Effector memory CD4-positive, alpha-beta T cell (primary cell): ENCODE measurements at places on chromosomes 11 and 22.

GRCh38 chr22:27127911-27128310 lies 470.5 kb downstream of the MIAT start:
- DNase-seq, result no peak

DNA sequence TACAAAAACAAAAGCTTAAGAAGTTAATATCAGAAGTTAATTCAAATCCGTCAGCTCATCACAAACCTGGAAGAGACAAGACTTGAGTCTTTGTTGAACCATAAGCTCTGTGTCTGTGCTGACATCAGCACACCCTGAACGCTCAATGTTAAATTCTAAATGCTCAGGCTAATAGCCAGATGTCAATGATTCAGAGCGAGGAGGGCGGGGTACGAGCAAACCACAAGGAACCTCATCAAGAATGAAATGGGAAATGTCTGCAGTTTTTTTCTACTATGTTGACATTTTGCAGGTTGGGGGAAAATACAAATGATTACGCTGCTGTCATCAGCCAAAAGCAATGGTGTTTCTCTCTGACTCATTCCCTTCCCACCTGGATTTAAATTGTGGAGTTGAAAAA lies 1057.2 kb downstream of the NTM start:
- DNase-seq, result no peak

- no peak for DNase-seq
Measured at GRCh38 chr22:45335021-45335818, 25.5 kb downstream of the FAM118A start.

DNA sequence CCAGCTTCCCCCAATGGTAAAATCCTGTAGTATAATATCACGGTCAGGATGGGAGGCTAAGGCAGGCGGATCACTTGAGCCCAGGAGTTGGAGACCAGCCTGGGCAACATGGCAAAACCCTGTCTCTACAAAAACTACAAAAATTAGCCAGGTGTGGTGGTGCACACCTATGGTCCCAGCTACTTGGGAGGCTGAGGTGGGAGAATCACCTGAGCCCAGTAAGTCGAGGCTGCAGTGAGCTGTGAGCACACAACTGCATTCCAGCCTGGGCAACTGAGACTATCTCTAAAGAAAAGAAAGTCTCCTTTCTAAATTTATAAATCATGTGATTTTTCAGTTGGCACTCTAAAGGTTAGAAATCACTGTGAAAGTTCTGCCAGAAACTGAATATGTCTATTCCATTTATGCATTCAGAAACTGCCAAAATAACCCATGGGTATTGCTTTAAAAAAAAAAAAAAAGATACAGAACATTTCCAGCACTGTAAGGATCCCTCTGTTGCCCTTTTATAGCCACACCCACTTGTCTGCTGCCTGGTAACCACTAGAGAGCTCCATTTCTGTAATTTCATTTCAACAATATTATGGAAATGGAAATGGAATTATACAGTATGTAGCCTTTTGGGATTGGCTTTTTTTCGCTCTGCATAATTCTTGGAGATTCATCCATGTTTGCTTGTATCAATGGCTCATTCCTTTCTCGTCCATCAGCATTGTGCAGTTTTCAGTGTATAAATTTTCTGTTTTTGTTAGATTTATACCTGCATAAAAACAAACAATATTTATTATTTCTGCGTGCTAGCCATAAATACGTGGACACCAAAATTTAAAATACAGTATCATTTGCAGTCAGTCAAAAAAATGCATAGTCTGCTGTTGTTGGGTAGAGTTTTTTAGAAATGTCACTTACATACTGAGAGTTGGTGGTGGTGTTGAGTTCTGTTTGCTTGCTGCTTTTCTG lies 9.4 kb downstream of the CDC45 start:
- DNase-seq, result no peak

GRCh38 chr22:33747029-33747428 lies 173.2 kb downstream of the LARGE1 start:
- no peak for DNase-seq

DNA sequence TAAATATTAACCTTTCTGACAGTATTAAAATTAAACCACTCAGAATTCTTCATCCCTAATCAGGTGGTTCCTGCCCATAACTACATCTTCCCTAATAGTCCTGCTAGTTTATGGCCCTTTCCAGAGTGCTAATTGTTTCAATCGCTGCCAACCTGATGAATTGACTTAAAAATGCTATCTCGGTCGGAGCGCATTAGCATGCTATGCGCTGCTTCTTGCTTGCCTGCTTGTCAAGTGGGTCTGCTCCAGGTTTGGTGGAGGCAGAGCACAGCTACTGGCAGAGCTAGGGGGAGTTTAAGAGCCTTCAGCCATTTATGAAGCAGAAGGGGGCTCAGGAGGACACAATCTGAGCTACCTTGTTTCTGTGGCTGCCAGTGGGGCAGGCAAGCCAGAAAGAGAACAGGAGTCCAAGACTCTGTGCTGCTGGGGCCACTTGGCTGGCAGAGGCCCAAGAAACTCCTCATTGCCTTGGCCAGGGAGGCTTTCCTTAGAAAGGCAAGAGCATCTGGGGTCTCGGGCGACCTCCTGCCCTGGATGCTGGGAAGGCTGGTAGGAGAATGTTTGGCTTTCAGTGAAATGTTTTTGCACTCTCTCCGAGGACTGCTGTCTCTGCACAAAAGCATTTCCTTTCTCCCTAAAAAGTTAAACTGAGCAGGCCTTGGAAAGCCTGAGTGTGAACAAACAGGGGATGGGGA lies 62.1 kb upstream of the PHOX2A start:
- no peak for DNase-seq

DNA sequence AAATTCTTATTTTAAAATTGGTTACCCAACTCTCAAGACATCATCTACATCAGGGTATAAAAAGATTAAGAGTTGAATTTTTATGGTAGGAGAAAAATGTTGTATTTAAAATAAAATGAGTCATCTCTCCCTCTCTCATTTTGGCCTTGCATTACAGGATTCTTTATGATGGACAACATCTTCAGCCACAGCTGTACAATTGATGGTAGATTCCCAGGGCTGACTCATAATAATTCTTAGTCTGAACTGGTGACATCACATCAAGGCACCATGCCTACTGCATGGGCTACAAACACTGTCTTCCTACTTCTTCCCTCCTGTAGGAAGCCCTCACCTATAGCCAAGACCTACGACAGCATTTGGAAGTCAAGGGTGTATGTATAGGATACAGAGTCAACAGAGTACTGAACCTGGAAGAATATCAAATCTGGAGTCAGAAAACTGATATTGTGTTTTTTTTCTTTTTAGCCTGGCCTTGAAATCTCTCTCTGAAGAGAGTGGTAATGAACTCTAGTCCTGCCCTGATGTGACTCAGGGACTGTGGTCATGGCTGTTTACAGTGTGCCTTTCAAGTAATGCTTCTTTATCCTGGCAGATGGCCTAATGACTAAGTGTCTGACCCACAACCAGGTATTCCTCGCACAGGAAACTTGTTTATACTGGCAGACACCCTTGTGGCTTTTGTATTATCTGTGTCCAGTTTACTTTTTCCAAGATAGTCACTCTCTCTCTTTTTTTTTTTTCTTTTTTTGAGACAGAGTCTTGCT lies 32.5 kb downstream of the MRGPRX2 start:
- DNase-seq, result no peak

DNA sequence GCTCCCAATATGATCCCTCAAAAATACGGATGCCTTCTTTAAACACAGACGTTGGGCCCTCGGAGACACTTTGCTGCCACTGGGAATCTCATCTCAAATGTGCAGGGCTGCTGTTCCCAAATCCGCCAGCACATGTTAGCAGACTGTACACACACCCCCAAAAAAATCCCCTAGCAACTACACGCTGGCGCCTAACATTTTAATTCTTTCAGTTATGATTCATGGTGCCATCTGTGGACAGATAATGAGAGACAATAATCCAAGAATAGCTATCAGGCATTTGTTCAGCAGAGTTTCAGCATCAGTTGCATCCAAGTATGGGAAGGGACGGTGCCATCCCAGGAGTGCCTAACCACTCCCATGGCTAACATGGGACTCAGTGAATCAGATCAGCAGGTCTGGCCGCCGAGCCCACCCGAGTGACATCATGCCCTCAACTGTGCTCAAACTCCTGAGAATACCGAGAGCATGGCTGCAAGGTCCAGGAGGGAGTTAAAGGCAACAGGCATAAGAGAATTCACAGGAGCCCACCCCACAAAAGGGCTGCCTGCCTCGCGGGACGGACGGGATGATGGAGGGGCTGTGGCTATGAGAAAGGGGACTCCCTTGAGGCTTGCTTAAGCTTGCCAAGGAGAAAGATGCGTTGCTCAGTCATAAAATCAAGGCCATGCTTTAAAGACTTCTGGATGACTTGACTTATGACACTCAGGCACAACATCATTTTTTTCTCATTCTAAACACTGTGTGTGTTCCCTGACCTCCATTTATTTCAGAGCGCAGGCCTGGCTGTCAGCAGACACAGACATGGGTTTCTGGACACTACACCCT lies 337.0 kb downstream of the SHANK2 start:
- DNase-seq, result no peak

GRCh38 chr22:20020533-20021195 lies at the start of gene TANGO2:
Gene TANGO2 (plus strand): TSS chr22:20021110. CDS start chr22:20036799, 15,689 bp downstream.
- peak; percentile 88 for DNase-seq

DNA sequence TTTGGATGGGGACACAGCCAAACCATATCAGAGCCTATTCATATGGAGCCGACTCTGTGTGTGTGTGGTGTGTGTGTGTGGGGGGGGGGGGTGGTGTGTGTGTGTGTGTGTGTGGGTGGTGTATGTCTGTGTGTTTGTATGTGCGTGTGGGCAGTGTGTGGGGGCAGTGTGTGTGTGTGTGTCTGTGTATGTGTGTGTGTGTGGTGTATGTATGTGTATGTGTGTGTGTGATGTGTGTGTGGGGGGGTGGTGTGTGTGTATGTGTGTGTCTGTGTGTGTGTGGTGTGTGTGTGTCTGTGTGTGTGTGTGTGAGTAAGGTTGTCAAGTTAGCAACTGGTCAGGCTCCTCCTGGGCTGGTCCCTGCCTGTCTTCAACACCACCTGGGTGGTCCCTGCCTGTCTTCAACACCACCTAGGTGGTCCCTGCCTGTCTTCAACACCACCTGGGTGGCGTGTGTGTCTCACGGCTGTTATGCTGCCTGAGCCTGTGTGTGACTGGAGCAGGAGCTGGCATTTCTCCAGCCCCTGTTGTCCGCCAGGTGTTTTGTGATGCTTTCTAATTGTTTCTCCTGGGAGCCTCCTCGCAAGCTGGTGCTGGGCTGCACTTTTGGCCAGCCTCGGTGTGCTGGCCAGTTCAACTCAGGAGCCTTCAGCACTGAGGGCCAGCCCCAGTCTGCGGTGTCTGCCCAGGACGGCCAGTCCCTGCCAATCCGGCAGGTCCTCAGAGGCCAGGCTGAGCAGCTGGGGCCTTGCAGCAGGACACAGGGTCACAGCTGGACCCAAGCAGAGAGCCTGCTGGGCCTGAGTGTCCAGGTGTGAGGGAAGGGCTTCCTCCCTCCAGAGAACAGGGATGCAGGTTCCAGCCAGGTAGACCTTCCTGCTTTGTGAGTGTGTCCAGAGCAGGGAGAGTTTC lies 21.5 kb upstream of the PVALB start:
- no peak for DNase-seq

DNA sequence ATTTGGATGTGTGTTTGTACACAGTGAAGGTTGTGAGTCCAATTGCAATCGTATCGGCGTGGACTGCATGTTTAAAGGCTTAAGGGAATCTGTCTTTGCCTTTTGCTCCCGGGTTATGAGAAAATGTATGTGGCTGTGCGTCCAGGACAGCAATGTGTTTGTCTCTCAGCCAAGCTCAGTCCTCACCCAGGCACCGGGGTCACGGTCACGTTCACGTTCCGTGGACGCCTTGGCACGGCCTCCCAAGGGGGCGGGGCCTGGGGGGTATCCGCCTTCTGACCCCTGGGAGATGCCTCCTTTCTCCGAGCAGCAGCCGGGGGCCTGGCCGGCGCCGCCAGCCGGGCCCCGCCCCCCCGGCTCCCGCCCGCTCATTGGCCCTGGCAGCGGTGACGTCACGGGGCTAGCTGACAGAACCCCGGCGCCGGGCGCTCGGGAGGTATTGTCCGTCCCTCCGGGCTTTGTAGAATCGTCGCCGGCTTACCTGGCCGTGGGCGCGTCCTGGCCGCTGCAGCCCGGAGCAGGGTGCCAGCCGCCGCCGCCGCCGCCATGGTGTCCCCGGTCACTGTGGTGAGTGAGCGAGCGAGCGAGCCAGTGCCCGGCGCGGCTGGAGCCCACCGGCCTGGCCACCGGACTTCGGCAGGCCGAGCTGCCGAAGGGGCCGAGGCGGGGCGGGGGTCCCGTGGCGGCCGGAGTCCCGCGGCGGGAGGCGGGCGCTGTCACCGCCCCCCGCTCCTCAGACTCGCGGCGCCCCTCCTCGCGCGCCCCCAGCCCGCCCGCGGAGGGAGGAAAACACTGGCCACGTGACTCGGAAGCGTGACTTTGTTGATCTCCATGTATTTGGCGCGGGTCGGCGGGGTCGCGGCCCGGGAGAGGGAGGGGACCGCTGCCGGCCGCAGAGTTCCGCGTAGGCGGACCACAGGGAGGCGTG lies at the start of gene TMEM86A:
Gene TMEM86A, plus strand, starts transcription at position 439 of the 928 bp plus-strand sequence. Its CDS starts 108 bp downstream, at position 547.
- peak; percentile 88 for DNase-seq

GRCh38 chr11:128901653-128902514 lies 10.7 kb downstream of the KCNJ5 start:
- DNase-seq, result no peak

GRCh38 chr22:21933910-21934309 lies 18.7 kb downstream of the PPM1F start:
- DNase-seq, result no peak

- DNase-seq, result no peak
Measured at GRCh38 chr11:122523846-122524805, 131.4 kb upstream of the UBASH3B start.

- no peak for DNase-seq
Measured at GRCh38 chr22:49659281-49659923, 168.3 kb downstream of the BRD1 start.

- DNase-seq, result no peak
Measured at GRCh38 chr11:93988455-93988854, 32.7 kb upstream of the HEPHL1 start.

- no peak for DNase-seq
Measured at GRCh38 chr11:18772211-18772610, 19.4 kb downstream of the PTPN5 start.

- no peak for DNase-seq
Measured at GRCh38 chr22:32802237-32802765, 796 bp downstream of the TIMP3 start.

DNA sequence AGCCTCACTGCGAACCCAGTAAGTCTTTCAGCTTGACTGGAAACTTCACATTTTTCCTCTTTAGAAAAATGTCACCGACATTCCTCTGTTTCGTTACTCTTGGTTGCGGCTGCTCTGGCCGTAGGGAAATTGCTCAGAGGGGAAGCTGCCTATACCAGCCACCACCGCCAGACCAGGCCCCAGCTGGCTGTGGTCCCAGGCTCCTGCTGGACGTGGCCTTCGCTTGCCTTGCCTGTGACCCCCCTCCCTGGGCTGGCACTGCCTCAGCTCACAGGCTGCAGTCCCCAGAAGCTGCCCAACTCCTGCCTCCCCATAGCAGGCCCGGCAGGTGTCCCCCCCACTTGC lies 197.8 kb downstream of the MN1 start:
- DNase-seq, result no peak

DNA sequence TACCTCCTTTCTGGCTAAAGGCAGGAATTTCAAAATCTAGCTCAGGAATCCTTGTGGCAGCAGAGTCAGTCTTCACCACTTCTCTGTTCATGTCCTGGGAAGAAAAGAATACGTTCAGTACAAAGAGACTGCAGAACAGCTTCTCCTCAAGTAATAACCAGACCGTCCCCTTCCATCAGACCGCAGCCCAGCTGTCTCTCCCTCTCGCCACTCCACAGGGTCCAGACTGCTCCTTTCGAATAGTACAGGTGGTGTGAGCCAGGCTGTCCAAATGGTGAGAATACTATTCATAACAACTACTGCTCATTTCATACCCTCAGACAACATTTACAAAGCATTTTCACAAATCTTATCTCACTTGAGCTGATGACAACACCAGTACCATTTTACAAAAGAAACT lies 857 bp downstream of the ZPR1 start:
- DNase-seq, result no peak
